ENCODE measurements at places on chromosomes 3 and 15.
A peak's percentile ranks its signal among the peaks of the same experiment; 100 is the strongest.

GRCh38 chr3:189664311-189664710, 33.1 kb downstream of the TP63 start:
- DNase-seq: no peak

DNA sequence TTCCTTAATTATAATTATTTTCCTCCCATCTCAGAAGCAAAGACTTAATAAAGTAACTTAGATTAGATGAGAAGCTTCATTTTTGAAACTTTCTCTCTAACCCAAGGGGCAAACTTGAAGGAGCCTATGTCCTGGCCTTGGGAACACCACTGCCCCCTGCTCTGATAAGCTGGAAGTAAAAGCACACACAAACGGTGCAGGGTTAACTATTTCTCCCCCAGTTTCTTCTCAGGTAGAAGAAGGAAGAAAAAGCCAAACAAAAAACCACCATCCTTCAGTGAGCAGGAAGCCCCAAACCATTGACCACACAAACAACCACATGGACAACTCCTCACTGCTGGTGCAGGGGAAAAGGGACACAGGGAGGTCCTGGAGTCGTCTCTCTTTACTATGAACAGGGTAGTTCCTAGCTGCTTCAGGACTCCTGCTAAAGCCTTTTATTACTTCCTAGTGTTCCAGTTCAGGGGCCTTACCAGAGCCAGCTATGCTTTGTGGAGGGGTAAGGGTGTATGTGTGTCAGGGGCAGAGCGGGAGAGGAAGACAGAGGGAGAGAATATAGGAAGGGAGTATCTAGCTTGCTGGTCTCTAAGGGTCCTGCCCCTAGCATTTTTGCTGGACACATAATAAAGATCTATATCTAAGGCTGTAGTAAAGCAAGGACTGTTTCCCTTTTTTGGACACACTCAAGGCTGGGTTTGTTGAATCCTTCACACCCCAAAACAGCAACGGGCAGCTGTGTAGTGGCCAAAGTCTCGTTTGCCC, 94.0 kb upstream of the UMPS start:
- no peak for DNase-seq

DNA sequence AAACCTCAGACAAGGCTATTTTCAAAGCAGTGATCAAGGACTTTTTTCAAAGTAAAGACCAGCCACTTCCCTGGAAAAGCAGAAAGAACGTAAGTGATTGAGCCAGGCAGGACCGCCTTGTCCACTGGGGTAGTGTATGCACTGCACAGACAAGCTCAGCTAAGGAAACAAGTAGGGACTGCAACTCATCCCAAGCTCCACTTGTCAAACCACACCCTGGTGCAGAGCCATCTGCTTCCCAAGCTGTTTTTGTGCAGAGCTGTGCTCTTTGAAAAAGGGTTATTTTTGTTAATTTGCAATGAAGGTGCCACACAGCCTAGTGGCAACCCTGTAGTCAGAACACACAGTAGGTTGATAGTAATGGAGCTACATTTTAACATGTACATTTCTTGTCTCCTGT, 193.3 kb downstream of the ADAMTS9 start:
- no peak for DNase-seq

- DNase-seq: no peak
These were observed 37.1 kb downstream of the IL17RD start for GRCh38 chr3:57127891-57128518.

GRCh38 chr3:30293621-30294240, 312.7 kb upstream of the TGFBR2 start:
- DNase-seq: no peak

DNA sequence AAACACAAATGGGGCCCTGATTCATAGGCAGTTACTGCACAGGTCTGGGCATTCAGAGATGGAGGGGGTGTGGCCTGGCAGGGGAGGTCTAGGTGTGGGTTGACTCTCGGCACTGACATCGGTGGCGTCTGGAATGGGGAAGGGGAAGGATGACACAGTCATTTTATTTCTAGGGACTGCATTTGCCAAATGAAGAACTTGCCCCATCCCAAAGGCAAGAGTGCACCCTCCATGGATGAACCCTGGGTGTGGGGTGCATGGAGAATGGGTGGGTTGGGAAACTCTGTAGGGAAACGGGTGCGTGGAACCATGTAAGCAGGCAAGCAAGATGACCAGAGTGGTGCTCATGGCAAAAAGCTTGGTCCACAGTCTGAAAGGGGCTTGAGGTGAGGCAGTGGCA, 24.5 kb downstream of the SLC6A20 start:
- DNase-seq: no peak

- DNase-seq: no peak
These were observed 344.2 kb upstream of the GRM7 start for GRCh38 chr3:6516694-6517093.

- DNase-seq: peak; percentile 10
These were observed 36.0 kb downstream of the MORC1 start for GRCh38 chr3:109081746-109082510.

- no peak for DNase-seq
These were observed 284.5 kb upstream of the MME start for GRCh38 chr3:154795582-154795981.

- DNase-seq: no peak
These were observed 253 bp downstream of the IFT80 start for GRCh38 chr3:160398820-160399124.

DNA sequence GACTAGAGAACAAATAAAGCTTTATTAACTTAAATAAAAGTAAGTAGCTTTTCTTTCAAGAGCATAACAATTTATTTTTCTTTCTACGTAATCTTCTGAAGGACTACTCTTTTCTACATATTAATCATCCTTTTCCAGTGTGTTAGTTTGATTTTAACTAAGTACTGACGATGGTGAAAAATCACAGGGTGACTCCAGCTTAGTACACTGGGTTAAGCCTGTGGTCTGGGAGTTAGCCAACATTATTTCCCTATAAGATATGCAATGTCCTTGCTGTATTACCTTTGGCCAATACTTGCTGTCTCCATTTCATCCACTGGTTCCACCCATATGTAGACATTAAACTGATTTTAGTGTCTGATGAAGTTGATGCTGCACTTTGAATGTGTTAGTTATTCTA, 508.6 kb upstream of the SUCLG2 start:
- DNase-seq: no peak

GRCh38 chr15:75706682-75706954, 6.0 kb downstream of the CSPG4 start:
- DNase-seq: no peak

GRCh38 chr3:168292296-168292695, 196.6 kb upstream of the GOLIM4 start:
- no peak for DNase-seq

DNA sequence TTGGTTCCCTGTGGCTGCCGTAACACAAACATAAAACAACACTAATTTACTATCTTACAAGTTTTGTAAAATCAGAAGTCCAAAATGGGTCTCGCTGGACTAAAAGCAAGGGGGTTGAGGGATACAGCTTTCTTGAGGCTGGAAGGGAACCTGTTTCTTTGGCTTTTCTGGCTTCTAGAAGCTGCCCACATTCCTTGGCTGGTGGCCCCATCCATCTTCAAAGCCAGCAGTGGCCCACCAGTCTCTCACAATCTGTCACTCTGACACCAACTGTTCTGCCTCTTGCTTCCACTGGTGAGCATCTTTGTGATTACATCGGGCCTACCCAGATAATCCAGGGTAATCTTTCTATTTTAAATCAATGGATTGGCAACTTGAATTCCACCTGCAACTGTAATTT, 1.1 kb upstream of the ANPEP start:
- DNase-seq: no peak

GRCh38 chr15:90557186-90558084, 27.7 kb downstream of the CRTC3 start:
- no peak for DNase-seq

Measured in activated naive CD4-positive, alpha-beta T cell treated with Interleukin-2 at 50 U/mL for 16 hours (primary cell).